ENCODE measurements at places on chromosomes 11 and 22. TPM values are rescaled to one million over a fixed set of nuclear protein-coding genes. Genes with fewer than 3 reads are reported as not detected.

AIFM3 gene
- total RNA-seq = not detected

ETS1 gene
- total RNA-seq = 96.7 TPM

SDHAF2 gene
- total RNA-seq = 41.8 TPM

DLG2 gene
- total RNA-seq = 0.49 TPM

MRGPRE gene
- total RNA-seq = not detected

FBLN1 gene
- total RNA-seq = 0.16 TPM

OR52I2 gene
- not detected for total RNA-seq

IL17REL gene
- total RNA-seq = not detected

OR2AT4 gene
- total RNA-seq = not detected

UPK3A gene
- total RNA-seq = not detected

GNG3 gene
- total RNA-seq = not detected

DEFB131B gene
- total RNA-seq = not detected

MGAT3 gene
- under 0.01 TPM for total RNA-seq

GRK3 gene
- 0.16 TPM for total RNA-seq

MTNR1B gene
- not detected for total RNA-seq

HEPN1 gene
- total RNA-seq = not detected

C22orf31 gene
- total RNA-seq = not detected

DNAJB7 gene
- not detected for total RNA-seq

CABP4 gene
- total RNA-seq = 3.1 TPM

OR51I1 gene
- not detected for total RNA-seq

KDM2A gene
- total RNA-seq = 26.9 TPM

TMA7B gene
- total RNA-seq = not detected

C11orf91 gene
- total RNA-seq = not detected

NAALAD2 gene
- 0.25 TPM for total RNA-seq
